ENCODE measurements at places on chromosomes 1 and 21.

DNA sequence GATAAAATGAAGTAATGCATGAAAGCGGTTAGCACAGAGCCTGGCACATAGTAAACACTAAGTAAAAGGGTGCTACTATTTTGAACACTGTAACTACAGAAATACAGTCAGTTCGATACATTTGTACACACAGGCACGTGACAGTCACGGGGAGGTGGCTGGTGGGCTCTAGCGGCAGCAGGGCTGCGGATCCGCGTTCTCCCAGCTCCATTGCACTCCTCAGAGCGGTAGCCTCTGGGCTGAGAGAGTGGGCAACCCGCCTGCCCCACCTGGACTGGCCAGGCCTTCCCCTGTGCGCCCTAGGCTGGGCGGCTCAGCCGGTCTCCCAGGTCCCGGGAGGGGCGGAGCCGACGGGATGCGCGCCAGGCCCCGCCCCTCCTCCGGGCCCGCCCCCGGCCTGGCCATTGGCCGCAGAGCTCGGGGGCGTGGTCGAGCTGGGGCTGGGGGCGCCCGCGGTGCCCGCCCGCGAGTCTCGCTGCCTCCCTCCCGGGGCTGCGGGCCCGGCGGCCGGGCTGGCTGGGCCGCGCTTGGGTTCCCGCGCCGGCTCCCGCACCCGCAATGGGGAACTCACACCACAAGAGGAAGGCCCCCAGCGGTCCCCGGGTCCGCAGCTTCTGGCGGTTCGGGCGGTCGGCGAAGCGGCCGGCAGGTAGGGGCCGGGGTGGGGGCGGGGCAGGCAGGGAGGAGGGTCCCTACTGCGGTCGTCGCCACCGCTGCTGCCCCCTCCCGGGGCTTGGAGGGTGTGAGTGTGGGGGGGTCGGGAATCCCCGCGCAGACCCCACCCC, 51.2 kb upstream of the SYNC start:
- DNase-seq: no peak

DNA sequence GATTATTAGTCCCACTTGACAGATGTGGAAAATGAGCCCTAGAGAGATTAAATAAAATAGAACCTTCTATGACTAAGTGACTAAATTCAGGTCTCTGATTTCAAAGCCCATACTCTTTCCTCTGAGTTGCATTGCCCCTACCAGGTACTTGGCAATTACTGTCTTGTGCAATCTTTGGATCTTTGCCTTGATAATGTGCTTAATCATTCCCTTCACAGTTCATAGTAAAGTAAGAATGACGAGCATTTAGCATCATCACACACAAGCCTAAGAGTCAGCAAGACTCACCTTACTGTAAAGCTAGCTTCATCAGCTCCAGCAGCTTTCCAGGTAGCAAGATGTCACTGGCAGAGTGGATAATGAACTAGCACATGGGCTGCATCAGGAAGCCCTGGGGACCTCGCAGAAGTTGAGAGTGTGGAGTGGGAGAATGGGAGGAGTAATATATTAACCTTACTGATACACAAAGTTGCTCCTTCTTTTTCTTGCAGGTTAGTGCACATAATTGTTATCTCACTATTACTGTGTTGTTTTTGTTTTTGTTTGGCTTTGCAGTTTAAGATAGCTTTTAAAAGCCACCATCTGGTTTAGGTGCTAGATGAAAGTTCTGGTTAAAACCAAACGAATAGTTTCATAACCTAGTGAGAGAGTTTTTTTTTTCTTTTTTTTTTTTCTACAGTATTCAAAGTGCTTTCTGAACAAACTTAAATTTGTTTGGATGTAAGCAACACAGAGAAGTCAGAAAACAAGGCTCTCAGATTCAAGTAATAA, 71.8 kb downstream of the PBX1 start:
- no peak for DNase-seq

- DNase-seq: no peak
These were observed 14.3 kb downstream of the DMRTB1 start for GRCh38 chr1:53473463-53473862.

DNA sequence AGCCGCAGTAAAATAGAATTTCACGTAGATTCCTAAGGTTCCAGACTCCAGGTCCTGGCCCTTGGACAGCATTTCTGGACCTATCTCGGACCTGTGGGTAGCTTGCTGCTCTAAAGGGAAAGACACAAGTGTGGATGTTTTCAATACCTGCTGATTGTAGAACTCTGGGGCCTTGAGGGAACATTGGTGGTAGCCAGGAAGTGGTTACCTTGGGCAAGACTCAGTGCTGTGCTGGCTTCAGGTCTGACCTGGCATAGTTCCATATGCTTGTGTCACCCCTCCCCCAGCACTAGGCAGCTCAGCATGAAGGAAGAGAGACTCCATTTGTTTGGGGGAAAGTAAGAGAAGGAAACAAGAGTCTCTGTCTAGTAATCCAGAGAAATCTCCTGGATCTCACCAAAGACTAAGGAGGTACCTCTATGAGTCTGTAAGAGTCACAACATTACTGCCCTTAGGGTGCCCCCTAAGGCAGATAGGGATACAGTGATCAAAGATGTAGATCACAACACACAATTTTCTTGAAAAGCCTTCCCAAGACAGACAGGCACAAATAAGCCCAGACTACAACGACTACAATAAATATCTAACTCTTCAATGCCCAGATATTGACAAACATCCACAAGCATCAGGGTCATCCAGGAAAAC, 398.8 kb downstream of the TGFB2 start:
- peak; percentile 15 for DNase-seq

GRCh38 chr1:203528976-203529835, 35.3 kb downstream of the OPTC start:
- no peak for DNase-seq

DNA sequence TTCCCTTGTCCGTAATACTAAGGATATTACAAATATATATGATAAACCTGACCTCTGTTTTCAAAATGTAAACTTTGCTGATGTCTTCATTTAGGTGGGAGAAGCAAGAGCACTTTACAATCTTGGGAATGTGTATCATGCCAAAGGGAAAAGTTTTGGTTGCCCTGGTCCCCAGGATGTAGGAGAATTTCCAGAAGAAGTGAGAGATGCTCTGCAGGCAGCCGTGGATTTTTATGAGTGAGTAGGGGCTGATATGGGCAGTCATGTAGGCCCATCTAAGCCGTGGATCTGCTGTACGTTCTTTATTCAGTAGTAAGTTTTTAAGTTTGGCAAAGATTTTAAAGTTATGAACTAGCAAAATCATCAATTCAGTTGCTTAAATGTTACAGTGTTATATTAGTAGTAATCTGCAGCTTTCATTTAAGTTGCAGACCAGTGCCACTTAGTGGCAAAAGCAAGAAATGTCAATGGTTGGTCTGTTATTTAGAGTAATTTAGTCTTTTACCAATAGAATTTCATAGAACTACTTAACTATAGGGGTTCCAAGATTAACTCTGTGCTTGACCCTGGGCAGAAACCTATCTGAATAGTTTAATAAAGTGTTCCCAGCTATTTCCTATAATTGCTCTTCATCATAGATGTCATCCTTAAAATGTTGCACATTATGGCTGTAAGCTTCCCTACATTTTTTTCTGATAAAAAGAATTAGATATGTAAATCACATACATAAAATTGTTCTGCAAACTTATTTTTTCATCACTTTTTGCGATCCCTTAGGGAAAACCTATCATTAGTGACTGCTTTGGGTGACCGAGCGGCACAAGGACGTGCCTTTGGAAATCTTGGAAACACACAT, 21.3 kb downstream of the GPSM2 start:
- DNase-seq: peak; percentile 9

GRCh38 chr1:9139930-9140329, 11.0 kb upstream of the GPR157 start:
- no peak for DNase-seq

GRCh38 chr1:67818725-67819301, 14.5 kb downstream of the GNG12 start:
- DNase-seq: no peak

DNA sequence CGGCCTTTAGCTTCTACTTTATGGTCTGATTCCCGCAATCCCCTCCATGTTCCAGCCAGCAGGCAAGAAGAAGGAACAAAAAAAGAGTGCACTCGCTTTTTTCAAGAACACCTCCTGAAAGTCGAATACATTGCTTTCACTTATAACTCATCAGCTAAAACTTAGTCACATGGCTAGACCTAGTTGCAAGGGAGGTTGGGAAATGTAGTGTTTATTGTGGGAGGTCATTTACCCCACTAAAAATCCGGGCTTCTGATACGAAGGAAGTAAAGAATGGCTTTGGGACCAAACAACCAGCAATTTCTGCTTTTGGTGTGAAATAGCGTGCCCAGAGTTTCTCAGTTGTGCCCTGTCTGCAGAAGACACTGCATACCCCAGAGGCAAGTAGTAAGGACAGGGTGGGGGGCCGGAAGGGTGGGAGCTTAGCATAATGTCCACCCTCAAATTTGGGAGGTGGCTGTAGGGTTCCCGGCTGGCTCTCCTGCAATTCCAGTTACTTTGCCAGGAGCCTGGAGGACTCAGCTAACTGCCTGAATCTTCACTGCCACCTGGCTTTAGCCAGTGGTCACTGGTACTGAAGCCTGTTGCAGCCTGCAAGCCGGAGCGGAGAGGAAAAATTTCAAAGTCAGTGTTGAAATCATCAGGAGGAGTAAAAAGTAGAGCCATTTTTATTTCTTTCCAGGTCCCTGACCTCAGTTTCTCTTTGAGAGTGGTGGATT, 57.7 kb upstream of the F3 start:
- no peak for DNase-seq

- no peak for DNase-seq
These were observed 154.1 kb downstream of the HIVEP3 start for GRCh38 chr1:41764656-41765055.

- DNase-seq: no peak
These were observed 202.5 kb upstream of the RAB4A start for GRCh38 chr1:229068270-229068987.

GRCh38 chr1:242030071-242030470, 31.2 kb upstream of the MAP1LC3C start:
- no peak for DNase-seq

- DNase-seq: peak; percentile 52
These were observed at the start of gene PCP4 for GRCh38 chr21:39867198-39867650. Gene PCP4, plus strand, starts transcription at chr21:39867438. Its CDS starts 64 bp downstream, at chr21:39867502.

DNA sequence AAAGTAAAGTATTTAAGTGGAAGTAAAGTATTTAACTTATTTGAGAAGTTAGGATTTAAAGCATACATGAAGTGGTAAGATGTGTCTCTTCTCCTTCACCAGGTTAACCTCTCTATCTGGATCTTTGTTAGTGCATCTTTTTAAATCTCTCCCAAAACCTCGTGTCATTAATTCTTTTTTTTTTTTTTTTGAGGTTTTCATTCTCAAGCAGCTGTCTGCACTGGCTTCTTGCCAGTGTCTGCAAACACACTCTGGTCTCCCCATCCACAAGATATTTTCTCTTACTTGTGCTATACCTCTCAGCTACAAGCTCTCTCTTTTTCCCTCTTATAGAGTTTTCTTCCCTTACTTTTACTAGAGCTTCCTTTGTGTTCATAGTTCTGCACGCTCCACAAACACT, 49.0 kb downstream of the CLDN17 start:
- DNase-seq: no peak

GRCh38 chr1:204826970-204827369, 43.7 kb upstream of the NFASC start:
- DNase-seq: no peak

DNA sequence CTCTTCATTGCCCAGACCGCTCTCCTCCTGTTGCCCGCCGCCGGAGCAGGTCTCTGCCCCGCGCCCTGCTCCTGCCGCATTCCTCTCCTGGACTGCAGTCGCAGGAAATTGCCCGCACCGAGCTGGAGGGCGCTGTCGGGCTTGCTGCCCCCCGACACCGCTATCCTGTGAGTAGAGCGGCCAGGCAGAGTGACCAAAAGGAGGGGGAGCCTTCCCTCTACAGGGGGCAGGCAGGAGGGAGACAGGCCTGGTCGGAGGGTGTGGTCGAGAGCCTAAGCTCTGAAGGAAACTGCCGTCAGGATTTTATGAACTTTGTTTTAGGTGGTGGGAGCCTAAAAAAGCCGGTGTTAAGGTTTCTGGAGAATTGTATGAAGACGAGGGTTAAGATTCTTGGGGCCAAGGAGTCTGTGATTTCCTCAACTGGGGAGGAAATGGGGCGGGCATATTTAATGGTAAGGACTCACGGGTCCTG, 517 bp downstream of the LRIG2 start:
- no peak for DNase-seq

DNA sequence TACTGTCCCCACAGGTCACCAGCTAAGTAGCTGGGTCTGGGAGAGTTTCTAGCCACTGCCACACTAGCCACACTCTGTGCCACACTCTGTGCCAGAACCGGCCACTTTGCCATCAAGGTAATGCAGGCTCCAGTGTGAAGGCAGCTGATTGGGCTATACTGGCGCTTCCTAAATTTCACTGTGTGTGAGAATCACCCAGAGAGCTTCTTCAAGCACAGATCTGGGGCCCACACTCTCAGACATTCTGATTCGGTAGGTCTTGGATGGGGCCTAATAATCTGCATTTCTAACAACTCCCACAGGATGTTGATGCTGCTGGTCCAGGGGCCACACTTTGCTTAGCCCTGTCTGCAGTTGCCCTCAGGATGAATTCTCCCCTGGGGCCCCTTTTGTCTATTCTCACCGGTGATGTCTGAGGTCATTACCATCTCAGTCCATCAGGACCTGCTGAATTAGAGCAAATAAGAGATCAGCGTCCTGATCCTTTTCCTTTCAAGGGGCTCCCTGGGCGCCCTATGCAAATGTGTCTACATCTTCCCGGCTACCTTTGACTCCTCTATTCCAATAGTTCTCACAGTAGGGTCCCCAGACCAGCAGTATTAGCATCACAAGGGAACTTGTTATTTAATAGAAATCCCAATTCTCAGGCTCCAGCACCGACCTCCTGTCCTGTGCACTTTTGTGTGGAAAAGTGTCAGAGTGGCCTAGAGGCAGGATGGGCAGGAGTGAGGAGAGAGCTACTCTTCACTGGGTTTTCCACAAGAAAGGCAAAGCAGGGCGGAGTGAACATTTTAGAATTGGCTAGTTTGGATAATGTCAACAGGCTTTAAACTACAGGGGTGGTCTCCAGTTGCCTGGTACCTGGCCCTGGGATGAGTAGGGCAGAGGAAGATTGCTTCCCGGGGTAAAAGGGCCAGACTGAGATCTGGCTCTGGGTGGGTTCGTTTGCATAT, 24.7 kb upstream of the LRRN2 start:
- DNase-seq: no peak

DNA sequence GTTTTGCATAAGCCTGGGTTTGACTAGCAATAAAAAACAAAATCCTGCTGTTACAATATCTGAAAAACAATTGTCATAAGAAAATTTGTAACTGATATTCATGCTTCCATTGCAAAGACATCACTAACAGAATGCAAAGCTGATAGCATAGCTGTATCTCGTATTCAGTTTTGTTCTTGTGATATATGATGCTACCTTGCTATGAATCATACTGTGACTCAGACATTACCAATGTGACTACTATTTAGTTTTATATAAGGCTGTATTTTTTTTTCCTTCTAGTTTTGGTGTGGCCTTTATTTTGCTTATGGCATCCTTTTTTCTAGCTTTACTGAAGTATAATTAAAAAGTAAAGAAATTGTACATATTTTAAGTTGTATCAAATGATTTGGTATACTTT, 1381.8 kb downstream of the MRPL39 start:
- no peak for DNase-seq
